ENCODE measurements at places on chromosomes 2 and 18. TPM values are rescaled to one million over a fixed set of nuclear protein-coding genes. Genes with fewer than 3 reads are reported as not detected.

- peaks cover 3% of the 10 kb centered on the region for H3K27me3 ChIP-seq
- H3K36me3 ChIP-seq = no peaks in the 10 kb centered on the region
- no peak for DNase-seq
- H3K27ac ChIP-seq = peak overlapping the region; percentile 90
Observed at GRCh38 chr2:238060096-238060541, 682 bp upstream of the SCLY start.

DNA sequence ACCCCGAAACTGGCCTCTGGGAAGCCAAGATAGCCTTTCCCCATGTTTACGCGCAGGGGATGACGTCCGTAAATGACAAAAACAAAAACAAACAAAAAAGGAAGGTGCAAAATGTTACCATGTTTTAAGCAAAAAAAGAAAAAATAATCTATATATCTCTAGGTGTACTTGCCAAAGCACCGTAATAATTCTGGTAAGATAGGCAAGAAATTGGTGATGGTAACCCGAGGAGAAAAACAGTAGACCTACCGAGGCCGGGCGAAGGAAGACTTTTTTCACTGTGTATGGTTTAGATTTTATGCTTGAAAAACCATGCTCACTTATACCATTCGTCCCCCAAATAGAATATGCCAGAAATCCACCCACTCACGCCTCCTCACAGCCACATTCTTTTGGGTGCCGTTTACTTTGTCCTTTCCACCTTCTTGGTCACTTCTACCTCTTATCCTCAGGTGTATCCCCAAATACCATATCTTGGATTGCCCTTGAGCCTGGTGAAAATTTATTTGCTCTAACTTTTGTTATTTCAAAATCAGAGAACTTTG, 8.0 kb downstream of the GATA6 start:
- no peak overlapping the region for H3K27ac ChIP-seq
- no peak overlapping the region for H3K4me3 ChIP-seq
- H3K4me1 ChIP-seq = no peaks in the 10 kb centered on the region

Gene RALBP1
- total RNA-seq = 38.0 TPM

DNA sequence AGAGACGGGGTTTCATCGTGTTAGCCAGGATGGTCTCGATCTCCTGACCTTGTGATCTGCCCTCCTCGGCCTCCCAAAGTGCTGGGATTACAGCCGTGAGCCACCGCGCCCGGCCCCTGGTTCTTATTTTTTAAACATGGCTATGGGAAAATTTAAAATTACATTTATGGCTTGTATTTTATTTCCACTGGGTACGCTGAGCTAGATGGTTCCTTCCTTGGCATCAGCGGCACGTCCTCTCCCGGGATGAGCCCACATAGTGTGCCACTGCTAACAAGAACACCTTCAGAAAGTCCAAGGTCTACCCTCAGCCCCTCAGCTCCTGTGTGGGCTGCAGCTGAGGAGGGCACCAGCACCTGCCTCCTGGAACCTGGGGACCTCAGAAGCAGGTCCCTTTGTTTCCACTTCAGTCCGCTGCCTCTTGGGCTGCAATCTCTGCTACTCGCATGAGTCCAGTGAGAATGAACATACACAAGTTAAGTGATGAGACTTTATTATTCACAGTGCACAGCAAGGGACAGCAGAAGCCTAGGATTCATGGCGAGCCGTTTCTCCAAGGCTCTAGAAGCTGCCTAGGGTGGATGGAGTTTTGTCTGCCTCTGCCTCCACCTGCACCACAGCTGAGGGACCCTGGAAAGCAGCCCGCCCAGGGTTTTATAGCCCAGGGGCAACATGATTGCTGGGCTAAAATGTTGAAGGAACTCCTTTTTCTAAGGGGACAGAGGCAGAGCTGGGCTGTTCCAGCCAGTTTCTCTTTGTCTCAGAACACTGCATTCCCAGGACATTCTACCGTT, 107.5 kb upstream of the TEX51 start:
- no peaks in the 10 kb centered on the region for H3K27me3 ChIP-seq
- H3K27ac ChIP-seq = no peak overlapping the region
- DNase-seq = no peak
- no peak overlapping the region for H3K4me3 ChIP-seq

Data from B cell (primary cell).